ENCODE measurements at places on chromosomes 2 and 18.

DNA sequence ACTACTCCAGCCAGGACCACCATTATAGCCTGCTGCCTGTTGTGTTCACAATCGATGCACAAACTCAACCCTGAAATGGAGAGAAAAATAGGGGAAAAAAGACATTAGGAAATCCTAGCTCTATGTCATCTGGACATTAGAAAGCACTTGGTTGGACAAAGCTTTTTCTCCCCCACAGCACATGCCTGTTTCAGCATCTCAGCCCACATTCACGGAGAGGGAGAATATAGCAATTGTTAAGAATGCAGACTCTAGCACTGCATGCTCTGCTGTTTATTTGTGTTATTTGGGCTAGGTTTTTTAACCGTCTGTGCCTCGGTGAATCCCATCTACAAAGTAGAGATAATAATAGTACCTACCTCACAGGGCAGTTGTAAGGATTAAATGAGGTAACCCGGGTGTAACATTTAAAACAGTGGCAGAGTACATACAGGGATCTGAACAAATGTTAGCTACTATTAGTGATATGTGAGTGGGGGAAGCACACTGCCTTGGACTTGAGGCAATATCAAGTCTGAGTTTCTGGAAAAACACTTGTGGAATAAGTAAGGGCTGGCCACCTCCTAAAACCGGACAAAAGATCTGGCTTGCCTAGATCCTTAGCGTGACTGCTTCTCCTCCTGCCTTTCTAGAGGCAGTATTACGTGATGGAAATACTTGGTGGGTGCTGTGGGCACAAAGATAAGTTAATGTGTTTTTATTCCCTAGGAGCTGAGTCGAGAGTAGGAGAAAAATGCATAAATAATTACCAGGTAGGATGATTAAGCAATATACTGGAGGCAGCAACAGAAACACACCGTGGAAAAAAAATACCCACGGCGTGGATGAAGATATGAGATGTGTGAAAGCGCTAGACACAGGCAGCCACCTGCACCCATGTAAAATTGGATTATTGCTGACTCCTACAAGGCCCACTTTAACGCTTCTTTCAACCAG, 1.0 kb upstream of the PPP1CB start:
- peak; percentile 30 for DNase-seq

DNA sequence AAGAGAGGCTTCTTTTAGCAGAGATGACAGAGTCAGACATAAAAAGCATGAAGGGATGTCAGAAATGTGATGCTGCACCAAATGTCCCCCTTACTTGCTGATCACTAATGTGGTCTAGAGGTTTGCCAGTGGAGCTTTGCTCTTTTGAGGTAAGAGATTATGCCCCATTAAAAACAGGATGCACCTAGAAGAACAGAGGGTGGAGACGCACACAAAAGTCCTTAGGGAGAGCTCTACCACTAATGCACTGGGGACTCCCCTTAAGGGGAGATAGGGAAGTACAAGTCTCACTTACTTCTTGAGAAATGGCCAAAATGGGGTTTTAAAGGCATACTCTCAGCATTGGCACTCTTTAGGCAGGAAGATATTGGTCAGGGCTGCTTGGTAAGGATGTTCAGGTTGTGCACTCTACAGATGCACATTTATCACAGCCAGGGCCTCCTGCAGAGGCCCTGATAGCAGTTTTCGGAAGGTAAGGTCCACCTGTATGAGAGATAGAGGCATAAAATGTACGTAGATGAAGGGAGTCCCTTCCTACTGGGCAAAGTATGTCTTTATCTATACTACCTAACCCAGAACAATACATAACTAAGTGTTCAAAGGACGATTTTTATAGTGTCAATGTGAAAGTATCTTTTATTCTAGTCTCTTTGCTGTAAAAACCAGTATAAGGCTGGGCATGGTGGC, 17.0 kb upstream of the SCYGR1 start:
- DNase-seq: no peak

DNA sequence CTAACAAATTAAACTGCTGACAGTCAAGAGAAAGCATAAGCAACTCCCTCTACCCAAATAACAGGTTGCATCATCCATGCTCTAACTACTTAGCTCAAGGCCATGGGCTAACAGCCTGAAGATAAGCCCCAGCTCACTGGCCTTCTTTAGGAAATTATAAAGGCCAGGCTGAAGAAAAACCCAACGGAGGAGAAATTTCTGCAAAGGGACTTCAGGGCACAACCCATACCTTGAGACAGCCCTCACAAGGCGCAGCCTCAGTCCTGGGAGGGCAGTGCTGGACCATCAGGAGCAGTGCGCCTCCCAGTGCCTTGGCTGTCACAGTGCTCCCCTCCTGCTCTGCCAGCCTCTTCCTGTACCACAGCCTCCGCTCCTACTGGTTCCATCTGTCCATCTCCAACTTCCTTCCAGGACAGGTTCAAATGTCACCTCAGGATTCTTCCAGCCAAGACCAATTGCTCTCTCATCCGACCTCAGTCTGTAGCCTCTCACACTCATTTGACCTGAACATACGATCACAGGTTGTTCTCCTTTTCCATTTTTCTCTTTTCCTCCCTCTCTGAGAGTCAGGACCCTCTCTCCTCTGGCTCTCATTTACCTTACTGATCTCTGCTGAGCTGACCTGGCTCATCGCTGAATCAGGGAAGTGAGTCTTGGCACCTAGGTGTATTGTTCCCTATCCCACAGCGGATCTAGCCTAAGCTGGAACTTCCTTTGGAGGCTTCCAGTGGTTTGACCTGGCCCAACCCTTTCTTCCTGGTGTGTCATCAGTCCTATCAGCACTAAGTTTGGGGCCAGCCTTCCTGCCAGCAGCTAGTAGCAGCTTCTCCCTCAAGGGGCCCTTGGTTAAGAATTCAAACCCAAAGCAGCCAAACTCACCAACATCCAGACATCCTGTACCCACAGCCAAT, 1.9 kb downstream of the MCFD2 start:
- DNase-seq: no peak

GRCh38 chr18:13688191-13689136, 37.9 kb downstream of the FAM210A start:
- no peak for DNase-seq

DNA sequence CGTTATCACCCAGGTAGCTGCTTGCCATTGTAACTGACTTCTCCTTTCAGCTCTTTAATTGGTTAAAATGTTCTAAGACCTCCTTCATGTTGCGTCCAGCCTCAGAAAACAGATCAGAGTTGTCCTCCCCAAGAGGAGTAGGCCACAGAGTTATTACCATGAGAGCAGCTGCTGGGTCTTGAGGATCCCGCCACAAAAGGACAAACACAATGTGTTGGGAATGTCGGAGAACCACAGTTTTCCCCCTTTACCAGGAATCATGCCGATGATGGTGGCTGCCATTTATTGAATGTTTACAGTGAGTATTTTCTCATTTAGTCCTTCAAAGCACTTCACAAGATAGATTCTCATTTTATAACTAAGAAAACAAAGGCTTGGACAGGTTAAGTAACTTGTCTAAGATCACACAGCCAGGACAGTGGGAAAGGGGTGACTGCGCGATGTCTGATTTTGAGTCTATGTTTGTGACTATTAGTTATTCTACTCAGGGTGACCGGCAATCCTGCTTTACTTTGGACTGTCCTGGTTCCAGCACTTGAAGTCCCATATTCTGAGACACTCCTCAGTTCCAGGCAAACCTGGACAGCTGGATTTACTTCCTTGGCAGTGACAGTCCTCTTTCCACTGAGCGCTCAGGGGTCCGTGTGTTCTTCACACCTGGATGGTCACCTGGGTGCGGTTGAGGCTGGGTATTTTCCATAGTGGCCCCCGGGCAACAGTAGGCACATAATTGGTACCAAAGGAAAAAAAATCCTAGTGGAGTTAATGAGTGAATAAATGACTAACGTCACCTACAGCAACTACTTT, 93.6 kb downstream of the LIPG start:
- no peak for DNase-seq

DNA sequence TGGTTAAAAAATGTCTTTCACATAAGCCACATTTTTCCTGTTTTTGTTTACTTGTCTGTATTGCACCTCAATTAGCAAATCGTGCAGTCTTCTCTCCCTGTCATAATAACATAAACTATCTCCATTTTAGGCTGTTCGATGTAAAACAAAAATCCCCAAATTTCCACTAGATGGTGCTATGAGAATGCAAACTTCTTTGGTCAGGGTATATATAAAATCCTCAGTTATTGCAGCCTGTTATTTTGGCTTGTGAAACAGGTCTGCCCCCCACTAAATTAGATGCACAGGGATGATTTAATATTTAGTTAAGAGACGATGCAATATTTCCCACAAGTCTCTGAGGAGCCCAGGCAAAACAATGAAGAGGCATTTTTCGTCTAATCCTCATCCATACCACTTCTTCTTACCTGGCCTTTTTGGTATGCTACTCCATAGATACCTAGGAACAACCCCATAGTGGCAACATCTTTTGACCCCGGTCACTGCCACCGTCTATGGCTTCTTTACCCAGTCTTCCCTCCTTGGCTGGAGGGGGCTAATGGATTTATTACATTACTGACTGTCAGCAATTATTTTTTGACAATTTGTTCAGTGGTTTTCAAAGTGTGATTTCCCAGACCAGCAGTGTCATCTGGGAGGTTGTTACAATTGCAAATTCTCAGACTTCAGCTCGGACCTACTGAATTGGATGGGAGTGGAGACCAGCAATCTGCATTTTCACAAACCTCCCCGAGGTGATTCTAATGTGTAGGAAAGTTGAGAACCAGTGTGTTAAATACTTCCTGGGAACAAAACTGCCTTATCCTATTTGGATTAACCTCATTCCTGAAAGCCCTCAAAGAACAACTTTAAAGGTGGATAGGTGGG, 117.4 kb upstream of the CWC22 start:
- DNase-seq: no peak

- no peak for DNase-seq
Measured at GRCh38 chr2:178761759-178762371, 45.4 kb downstream of the TTN start.

- no peak for DNase-seq
Measured at GRCh38 chr2:145007093-145007959, 487.4 kb upstream of the ZEB2 start.

- no peak for DNase-seq
Measured at GRCh38 chr2:27636766-27637165, 7.9 kb downstream of the GPN1 start.

Data from stimulated activated CD8-positive, alpha-beta memory T cell treated with anti-CD3 and anti-CD28 coated beads, Interleukin-15, amount 100 ng/mL, for 4 hours (primary cell).